ENCODE measurements at places on chromosomes 12 and 14.

DNA sequence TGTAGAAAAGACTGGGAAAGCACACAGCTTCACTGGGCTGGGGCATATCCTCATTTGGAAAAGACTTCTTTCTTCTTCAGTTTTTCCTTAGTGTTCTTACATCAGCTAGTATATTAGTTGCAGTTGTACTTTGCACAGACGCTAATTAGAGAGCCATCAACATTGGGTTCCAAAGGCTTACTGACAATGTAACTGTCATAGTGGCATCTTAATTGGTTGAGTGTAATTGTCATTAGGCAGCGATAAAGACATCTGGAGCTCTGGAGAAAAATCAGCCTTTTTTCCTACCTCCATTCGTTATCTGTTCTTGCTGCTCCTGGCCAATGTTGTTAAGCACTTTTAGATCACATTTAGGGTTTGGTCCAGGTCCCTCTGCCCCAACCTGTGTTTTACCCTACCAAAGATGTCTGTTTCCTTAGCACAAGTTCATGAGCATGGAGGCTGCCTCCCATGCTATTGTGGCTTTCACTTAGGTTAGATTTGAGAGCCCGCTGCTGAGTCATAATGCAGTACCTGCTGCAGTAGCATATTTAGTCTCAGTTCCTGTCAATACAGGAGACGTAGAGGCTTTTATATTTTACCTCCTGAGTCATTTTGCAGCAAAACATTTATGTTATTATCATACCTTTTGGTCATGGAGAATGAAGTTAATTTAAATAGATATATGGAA, 49.2 kb downstream of the FBXW8 start:
- peak; percentile 2 for DNase-seq

GRCh38 chr14:92987713-92988510, 65.0 kb downstream of the CHGA start:
- DNase-seq: no peak

- no peak for DNase-seq
Observed at GRCh38 chr12:40223646-40224045, 1.2 kb upstream of the LRRK2 start.

- DNase-seq: no peak
Observed at GRCh38 chr12:115922952-115923564, 354.4 kb downstream of the MED13L start.

DNA sequence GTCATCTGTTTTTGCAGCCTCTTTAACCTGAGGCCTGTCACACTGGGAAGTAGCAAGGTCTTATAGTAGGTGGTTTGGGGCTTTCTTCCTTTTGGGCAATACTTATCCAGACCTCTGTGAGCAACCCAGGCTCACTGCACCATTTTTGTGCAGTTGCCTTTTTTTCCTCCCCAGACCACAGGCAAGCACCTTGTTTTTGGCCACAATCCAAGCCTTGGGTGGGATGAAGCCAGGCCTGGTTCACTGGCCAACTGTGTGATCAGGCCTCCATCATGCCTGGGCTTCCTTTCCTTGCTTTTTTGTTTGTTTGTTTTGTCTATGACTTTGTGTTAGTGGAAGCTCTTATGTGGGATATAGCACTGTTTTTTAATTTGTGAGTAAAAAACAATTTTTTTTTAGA, 71.7 kb downstream of the DNAH10 start:
- DNase-seq: no peak

DNA sequence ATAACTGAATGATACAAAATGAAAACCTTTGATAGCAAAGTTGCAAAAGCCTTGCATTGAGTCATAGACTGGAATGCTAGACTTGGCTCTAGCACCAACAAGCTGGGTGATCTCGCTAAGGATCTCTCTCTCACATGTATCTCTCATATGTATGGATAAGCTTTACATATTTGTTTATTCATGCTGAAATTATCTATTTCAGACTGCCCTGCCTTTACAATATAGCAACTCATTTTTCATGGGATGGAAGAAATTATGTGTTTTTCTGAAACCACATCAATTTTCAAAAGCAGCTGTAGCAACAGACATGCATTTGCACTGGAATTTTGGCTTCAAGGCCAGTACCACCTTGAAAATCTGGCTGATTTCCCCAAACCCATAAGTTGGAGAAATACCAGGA, 11.4 kb downstream of the RERG start:
- no peak for DNase-seq

DNA sequence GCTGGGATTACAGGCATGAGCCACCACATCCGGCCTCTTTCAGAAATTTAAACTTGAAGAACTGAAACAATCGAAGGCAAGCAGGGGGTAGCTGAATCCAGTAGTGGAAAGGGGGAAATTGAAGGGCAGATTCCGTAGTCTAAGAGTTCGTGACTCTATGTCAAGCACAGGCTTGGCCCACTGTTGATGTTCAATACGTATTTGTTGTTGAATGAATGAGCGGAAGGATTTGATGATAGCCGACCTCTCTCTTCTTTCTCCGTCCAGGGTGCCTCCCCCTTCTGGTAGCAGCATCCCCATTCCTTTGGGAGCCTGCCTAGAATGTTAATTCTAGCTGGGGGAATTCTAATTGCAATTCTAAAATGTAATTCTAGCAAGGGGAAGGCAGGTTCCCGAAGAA, 59.8 kb upstream of the MED13L start:
- no peak for DNase-seq

DNA sequence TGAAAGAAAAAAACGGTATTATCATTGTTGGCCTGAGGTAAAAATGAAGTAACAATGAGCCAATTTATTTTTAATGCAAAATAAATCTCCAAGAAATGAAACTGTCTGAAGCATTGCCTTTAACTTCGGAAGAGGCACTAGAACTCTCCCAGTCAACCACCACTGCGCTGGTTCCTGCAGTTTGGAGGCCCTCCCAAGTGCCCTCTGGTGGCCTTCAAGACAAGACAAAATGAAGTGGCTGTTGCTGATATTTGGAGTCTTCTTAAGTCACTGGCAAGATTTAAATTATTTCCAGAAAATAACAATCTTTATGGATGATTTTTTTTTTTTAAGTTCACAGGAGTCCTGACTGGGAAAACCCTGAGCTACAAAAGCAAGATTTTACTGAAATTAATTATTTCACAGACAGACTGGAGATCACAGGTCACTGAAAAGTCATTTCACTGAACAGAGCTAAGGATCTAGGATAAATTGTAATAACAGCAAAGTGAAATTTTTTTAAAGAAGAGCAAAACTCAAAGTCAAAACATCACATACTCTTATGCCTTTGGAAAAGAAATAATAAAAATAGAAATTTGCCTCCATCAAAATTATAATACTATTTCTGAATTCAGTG, 58.2 kb downstream of the DICER1 start:
- DNase-seq: peak; percentile 10

DNA sequence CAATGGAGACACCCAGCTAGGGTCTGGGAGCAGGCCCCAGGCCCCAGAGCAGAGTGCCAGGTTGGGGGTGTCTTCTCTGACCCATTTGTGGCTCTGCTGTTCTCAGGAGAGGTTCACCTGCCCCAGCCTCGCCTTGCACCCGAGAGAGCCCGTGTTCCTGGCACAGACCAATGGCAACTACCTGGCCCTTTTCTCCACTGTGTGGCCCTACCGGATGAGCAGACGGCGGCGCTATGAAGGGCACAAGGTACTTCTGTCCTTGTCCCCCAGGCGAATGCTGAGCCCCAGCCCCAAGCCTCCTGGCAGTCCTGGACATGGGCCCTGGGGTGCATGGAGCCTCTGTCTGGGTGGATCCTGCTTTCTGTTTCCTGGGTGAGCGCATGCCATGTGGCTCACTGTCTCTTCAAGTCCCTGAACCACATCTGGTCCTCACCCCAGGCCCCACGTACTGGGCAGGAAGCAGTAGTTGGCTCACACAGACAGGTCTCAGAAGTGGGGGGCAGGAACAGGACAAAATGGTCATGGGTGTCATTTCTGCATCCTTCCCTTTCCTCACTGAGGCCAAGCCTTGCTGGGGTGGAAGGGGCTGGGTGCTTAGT, 58.2 kb downstream of the BEGAIN start:
- DNase-seq: no peak

DNA sequence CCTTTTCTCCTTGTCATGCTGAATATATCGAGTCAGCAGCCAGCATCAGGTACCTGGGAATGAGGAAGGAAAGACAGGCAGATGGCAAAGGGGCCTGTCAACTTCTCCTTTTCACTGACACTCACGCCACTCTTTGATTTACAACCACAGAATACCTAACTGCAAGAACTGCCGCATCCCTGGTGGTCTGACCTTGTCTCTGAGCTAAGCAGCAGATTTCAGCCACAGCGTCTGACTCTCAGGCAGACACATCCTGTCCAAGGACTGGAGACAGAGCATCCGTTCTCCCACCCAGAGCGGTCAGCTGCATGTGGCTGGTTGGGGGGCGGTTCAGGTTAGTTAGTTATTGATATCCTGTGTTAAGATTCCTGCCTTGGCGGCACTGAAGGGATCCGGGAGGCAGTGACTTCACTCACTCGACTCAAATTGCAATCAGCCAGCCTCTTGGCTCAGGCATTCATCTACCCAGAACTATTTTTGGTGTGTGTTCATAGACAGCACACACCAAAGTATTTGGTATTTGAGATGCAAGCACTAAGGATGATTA, 11.2 kb upstream of the MAP1LC3B2 start:
- no peak for DNase-seq

GRCh38 chr12:15469356-15469755, 147.0 kb downstream of the PTPRO start:
- DNase-seq: no peak

- DNase-seq: no peak
Observed at GRCh38 chr14:105271224-105271890, 23.0 kb downstream of the BTBD6 start.

- no peak for DNase-seq
Observed at GRCh38 chr14:104085032-104085888, at the start of gene ASPG. ASPG (plus strand) TSS chr14:104085700; CDS start chr14:104085771, 71 bp downstream.

- no peak for DNase-seq
Observed at GRCh38 chr12:46183112-46183511, 85.7 kb downstream of the SLC38A1 start.

DNA sequence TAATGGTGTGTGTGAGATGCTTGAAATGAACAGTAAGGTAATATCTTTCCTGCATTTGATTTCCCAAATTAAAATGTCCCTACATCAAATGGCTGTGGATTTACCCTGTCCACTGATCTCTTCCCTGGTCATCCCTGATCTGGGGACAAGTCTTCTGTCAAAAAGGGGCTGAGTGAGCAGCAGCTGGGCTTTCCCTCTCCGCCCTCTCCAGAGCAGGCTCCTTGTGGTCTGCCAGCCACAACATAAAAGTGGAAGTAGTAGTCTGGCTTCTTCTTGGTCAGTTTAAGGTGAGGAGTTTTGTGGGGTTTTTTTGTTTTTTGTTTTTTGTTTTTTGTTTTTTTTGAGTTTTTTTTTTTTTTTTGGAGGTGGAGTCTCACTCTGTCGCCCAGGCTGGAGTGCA, 25.2 kb upstream of the PLXNC1 start:
- DNase-seq: no peak

GRCh38 chr14:70515811-70516210, 19.0 kb downstream of the ADAM20 start:
- no peak for DNase-seq

DNA sequence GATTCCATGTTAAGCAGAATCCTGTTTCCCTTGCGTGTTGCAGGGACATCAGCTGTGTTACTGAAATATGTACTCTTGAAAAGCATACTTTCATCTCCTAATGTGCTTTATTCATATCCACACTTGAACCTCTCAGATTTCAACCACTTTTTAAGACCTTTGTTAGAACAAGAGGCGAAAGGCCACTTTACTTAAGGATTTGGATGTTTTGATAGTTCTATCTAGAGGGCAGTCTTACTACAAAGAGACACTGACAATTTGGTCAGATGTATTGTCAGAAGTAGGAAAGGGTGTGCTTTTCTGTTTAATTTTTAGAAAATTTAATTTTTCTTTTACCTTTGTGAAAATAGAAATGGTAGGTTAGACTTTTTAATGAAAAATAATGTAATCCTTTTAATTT, 267.9 kb downstream of the TMTC2 start:
- DNase-seq: no peak

GRCh38 chr12:1523558-1524050, 70.8 kb downstream of the FBXL14 start:
- DNase-seq: no peak
